ENCODE measurements at places on chromosomes 6 and 20.

DNA sequence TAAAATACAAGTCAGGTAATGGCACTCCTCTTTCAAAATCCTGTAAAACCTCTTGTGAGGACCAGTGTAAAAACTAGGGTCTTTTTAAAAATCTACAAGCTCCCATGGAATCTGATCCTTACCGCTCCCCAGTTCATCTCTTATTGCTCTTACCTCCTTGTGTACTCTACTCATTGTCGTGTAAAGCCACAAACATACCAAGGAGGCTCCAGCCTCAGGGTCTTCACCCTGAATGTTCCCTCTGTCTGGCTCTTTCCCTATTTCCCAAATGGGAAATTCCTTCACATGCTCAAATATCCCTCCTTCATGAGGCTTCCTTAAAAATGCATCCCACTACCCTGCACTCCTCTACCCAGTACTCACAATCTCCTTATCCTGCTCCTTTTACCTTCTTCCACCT lies 67.1 kb downstream of the TASP1 start:
- DNase-seq: no peak

DNA sequence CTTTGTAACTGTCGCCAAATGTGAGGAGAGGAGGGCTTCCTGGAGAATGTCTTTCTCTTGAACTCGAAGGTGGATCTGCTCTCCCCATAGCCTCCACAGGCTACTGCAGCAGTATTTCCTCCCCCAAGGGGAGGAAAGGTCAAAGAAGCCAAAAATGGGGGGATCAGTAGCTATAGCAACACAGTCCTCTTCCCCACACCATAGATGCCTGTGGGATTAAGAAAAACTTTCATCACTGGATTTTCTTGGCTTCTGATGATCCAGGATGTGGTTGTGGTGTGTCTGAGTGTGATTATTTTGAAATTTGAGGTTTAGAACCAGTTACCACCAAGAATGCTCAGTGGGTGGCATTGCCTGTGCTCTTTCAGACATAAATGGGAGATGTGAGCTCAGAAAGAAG lies 140.1 kb upstream of the SPACA1 start:
- no peak for DNase-seq

DNA sequence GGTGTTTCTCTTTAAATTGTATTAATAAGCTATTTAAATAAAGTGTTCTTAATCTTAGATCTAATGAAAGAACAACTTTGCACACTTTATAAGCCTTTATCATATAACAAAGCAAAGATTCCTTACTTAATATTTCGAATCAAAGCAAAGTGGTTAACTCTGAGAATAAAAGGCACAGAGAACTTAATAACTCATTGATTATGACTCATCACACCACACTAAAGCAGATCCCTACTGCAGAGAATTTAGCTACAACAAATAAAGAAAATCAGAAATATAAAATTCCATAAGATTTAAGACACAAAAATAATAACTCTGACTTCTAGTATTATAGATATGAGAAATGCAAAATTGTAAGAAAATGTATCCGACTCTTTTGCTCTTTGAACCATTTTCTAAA lies 135.6 kb upstream of the RUNX2 start:
- DNase-seq: no peak

GRCh38 chr20:34512955-34513419 lies 3.2 kb upstream of the DYNLRB1 start:
- DNase-seq: no peak

DNA sequence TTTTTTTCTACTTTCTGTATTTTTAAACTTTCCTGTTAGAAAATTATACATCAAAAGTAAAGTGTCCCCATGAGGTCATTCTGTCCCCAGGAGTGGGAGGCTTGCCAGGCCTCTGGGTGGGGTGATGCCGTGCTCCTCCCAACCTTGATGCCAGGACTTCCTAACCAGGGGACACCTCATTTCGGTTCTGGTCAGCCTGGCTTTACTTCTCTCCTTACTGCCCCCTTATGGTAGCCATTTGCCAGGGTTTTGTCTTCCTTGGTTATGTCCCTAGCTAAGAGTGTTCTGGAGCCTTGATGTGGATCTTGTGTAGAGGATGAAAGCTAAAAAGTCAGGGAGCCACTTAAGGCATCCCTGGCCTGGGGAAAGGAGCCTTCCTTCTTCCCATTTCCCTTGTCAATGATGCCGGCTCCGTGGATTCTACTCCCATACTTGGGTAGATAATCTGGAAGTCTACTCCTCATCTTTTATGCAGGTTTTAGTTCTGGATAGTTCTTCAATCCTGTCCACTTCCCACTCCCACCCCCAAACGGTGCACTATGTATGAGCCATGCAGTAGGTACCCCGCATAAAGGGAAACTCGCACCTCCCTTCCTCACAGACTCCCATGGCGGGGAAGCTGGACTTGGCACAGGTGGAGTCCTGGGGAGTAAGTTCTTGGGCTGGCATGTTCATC lies 164.1 kb upstream of the SALL4 start:
- no peak for DNase-seq

DNA sequence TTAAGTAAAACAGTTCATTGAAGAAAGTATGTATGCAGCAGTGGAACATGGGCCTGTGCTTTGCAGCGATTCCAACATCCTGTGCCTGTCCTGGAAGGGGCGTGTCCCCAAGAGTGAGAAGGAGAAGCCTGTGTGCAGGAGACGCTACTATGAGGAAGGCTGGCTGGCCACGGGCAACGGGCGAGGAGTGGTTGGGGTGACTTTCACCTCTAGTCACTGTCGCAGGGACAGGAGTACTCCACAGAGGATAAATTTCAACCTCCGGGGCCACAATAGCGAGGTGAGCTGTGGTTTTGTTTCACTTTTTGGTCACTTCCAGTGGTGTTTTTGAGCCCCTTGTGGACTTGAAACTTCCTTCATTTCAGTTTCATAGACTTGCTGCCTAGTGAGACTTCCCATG lies 1.7 kb downstream of the TULP4 start:
- DNase-seq: no peak

DNA sequence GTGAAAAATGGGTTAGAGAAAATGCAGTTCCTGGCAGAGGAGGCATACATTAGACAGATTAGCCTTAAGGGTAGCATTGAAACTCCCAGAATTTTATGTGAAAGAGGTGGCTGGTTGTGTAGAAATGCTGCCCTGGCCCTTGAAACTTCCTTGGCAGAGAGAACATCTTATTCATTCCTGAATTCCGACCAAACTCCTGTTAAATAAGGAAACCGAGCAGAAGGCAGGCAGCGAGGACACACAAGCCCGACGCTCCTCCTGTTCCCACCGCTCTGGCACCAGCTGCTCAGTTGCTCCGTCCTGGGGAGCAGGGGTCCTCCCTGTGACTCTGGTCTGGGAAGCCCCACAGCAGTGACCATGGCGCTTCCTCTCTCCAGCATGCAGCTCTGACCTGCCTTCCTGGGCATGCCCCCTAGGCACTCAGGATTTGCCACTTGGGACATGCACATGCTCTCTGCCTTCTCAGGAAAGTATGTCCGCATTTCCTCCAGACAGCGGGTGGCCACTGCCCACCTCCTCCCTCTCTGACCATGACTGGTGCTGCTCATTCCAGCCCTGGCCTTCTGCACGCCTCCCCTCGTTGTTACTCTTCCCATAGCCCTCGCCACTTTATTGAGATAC lies 35.2 kb upstream of the CLDN20 start:
- DNase-seq: no peak

DNA sequence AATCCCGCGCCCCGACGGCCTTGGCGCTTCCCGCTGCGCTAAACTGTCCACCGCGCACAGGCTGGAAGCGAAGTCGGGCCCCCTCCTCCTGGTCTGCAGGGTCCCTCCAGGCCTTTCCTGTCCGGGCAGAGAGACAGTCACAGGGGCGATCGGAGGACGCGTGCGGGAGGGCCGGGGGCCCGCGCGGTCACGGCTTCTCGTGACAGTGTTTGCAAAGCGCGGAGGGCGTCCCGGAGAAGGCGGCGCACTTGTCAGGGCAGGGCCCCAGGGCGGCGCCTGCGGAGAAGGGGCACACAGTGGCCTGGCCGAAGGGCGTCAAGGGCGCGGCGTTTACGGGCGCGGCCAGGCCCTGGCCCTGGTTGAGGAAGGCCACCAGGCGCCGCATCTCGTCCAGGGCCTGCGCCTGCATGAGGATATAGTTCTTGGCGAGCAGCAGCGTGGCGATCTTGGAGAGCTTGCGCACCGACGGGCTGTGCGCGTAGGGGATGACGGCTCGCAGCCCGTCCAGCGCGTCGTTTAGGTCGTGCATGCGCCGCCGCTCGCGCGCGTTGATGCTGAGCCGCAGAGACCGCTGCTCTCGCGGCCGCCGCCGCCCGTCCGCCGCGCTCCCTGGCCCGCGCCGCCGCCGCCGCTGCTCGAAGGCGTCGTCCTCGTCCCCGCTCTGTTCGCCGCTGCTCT lies 763 bp downstream of the BHLHE23 start:
- DNase-seq: no peak

- DNase-seq: no peak
Observed at GRCh38 chr6:76814496-76815458, 648.5 kb downstream of the HTR1B start.

DNA sequence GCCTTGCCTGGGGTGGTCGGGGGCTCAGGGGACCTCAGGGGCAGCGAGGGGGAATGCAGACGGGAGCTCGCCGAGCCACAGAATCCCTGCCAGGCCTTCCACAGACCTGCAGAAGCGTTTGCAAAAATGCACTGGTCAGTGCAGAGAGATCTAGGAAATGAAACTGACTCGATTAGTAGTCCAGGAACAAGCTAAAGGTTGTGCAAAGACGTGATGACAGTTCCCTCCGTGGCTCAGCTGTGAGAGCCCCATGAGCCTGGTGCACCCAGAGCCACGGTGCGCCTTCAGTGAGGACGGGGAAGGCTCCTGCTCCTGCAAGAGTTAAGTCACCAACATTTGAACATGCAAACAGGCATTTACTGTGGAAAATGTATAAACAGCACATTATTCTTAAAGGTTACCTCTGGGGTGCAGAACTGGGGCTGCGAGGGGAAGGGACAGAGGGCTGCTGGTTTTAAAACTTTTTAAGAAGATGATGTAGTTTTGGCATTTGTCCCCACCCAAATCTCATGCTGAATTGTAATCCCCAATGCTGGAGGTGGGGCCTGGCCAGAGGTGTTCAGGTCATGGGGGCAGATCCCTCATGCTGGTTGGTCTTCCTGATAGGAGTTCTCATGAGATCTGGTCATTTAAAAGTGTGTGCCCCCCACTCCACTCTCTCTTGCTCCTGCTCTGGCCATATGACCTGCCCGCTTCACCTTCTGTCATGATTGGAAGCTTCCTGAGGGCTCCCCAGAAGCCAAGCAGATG lies 147.3 kb downstream of the DLL1 start:
- DNase-seq: no peak

DNA sequence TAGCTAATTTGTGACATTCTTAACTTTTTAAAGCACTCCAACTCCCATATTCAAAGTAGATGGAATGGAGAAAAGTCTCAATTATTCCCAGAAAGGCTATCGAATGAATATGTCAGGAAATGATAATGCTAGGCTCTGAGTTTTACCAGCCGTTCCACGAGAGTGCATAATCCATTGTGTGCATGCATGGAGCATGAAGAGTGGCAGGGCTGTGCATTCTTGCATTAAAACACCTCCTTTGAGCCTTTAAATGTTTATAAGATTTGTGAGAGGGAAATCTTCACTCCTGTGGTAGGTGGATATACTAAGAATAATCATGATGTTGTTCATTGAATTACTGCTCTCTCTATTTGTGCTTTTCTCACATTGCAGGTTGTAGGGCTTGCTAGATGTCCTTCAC lies 178.3 kb downstream of the CARMIL1 start:
- no peak for DNase-seq

DNA sequence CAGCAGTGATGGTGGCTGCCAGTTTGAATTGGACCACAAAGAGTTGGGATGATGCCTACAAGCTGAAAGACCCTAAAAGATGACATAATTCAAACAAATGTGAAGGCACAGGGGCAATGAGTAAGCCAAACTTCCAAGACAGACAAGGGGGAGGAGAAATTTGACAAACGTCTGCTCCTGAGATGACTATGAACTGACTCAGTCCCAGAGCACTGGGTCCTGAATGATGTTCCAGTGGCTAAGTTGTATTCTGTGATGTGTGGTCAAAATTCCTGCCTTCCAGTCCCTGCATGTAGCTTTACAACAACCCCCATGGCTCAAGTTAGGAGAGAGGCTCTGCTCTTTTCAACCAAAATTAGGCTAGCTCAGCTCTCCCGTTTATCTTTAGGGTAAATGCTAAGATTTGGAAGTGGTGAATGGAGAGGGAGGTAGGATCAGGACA lies 86.1 kb upstream of the SIRPA start:
- DNase-seq: no peak

Measured in CD8-positive, alpha-beta memory T cell (primary cell).